ENCODE measurements at places on chromosomes 3 and 15.

DNA sequence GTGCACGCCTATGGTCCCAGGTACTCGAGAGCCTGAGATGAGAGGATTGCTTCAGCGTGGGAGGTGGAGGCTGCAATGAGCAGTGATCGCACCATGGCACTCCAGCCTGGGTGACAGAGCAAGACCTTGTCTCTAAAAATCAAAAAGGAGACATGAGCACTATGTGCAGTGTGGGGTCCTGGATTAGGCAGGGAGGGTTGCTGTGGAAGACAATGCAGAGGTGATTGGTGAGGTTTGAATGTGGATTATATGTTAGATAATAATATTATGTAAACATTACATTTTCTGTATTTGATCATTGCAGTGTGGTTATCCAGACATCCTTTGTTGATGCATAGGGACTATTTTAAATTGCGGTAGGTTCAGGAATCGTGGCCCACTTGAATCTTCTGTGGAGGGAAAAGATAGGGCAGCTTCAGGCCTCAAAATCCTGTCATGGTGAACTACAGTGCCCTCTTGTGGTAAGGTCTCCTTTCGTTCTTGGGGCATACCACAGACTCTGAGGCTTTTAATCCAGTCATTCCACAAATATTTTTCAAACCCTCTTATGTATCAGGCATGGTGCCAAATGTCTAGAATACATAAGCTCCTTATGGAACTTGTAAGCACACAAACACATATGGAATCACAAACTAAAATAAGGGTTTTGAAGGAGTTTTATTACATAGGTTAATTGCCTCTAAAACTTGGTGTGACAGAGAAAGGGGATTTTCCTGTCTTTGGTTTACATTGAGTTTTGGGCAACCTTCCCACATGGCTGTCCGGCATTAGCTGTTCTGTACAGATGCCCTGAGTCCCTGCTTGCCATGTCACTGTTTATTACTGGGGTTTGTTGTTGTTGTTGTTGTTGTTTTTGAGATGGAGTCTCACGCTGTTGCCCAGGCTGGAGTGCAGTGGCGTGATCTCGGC lies 37.7 kb downstream of the GPD1L start:
- peak; percentile 38 for DNase-seq

DNA sequence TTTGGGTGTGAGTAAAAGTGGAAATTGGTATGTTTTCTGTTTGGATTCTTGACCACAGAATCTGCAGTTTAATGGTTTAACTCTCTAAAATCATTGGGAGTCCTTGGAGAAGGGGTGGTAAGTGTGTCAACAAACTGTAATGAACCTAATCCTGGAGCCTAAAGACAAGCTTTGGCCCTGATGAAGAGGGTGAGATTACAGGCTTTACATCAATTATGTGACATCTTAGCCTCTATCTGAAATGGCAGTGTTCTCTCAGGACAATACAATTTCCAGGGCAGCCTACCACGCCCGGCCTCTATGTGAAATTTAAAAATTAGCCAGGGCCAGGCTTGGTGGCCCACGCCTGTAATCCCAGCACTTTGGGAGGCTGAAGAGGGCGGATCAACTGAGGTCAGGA lies 4.3 kb upstream of the PKM start:
- no peak for DNase-seq

GRCh38 chr3:11212299-11212608 lies 58.0 kb downstream of the HRH1 start:
- DNase-seq = no peak

DNA sequence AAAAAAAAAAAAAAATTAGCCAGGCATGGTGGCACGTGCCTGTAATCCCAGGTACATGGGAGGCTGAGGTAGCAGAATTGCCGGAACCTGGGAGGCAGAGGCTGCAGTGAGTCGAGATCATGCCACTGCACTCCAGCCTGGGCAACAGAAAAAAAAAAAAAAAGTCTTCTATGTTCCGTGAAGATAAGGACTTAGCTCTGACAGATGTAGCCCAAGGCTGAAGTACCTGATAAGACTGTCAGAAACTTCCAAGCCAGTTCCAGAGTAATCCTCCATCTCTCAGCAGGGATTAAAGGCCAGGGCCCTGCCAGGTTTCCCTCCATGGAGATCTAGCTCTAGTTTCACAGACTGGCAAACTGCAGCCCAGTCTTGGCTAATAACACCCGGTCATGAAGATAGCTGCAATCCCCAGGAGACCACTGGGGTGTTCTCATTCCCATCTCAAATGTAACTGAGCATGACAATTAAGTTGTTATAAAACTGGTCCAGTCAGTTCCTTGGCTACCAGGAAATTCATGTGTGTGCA lies 8.5 kb downstream of the CDCP1 start:
- DNase-seq = no peak

GRCh38 chr15:81926981-81927380 lies 118.8 kb downstream of the MEX3B start:
- no peak for DNase-seq

DNA sequence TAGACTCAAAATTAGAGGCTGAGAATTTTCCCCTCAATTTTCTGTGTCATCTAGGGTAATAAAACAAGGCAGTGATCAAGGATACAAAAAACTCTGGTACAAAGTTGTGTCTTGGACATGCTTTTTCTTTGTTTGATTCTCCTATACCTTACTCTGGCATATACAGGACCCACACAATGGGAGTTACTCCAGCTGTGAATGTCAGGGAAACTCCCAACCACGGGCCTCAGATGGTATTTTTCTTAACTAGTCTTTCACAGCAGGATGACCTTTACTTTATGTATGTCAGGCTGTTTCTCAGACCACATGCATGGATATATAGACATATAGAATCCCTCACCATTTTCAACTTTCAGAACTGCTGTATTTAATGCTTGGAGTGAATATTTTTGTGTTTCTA lies 41.3 kb downstream of the FEZF2 start:
- no peak for DNase-seq

DNA sequence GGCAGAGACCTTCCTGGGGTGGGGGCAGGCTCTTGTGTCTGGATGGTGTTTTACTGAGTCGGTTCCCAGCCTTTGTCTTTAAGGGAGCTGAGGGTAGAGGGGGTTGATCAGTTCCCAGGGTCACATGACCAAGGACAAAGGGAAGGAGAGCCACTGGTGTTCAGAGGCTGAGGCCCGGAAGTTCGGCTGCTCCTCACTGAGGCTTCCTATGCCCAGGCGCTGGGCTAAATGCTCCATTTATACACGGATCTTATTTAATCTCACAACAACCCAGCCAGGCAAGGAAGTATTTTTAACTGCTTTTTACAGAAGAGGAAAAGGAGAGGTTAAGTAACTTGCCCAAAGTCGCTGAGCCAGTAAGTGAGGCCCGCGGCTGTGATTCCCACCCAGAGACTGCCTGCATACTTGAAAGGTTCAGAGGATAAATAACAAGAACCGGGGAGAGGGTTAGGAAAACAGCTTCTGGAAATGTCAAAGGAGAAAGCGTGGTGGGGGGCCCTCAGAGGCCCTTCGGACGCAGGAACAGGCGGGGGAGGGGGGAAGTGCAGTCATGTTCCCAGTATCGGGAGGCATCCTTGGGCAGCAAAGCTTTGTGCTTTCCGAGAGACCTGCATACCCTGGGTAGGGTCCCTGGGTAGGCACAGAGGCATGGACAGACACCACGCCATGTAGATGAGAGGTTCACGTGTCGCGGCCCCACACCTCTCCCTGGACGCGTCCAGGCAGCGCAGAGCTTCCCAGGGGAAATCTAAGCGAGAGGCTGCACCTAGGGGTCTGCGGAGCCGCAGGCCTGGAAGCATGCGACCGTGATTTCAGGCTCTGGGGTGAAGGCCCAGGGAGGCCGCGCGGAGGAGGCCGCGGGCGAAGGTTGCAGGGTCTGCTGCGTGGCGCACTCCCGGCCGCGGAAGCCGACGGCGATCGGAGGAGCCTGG lies 21.3 kb downstream of the EPHB3 start:
- DNase-seq = no peak

DNA sequence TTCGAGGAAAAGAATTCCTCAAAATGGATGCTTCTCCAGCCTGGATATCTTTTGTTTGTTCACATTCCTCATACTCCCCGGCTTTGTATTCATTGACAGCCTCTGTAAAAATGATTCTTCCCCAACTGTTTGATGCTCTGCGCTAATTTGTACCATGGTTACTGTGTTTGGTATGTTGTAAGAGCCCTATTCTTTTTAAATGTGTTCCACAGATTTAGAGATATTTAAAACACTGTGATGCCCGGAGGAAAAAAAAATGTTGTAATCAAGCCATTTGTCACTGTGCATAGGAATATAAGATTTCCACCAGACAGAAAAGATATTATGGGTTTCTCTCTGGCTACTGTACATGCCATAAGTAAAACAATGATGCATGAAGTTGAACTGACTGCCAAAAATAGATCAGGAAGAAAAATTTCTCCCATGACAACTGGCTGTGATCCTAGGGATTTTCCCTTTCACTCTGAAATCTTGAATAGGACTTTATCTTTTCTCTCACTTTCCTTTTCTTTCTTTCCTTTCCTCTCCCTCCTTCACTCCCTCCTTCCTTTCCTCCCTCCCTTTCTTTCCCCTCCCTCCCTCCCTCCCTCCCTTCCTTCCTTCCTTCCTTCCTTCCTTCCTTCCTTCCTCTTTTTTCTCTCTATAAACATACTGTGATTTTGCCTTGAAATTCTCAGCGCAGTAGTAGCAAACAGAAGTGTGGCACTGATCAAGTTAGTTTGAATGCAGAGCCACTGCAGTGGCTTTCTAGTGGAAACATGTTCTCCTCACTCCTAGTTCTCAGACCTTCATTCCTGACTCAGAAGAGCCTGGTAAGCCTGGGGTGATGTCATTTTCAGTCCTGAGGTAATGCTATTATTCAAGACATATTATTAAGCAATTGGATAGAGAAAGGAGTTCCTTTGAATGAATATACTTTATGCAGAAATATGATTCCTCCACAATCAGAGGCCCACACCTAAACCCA lies 254.9 kb upstream of the TBL1XR1 start:
- no peak for DNase-seq

DNA sequence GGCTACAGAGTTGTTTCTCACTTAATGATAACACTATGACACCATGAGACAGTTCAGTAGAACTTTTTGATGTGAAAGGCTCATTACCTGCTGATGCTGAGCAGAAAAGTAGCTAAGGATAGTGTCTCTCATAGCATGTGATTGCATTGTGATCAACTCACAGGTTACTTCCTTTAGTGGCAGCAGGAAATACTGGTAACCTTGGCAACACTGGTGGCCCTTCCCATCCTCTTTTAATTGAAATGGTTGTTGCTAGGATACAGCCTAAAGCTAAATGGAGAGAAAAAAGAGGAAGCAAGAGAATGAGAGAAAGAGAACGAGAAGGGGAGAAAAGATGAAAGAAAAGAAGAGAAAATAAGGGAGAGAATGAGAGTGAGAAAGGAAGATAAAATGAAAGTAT lies 204.7 kb upstream of the GAP43 start:
- DNase-seq = no peak

DNA sequence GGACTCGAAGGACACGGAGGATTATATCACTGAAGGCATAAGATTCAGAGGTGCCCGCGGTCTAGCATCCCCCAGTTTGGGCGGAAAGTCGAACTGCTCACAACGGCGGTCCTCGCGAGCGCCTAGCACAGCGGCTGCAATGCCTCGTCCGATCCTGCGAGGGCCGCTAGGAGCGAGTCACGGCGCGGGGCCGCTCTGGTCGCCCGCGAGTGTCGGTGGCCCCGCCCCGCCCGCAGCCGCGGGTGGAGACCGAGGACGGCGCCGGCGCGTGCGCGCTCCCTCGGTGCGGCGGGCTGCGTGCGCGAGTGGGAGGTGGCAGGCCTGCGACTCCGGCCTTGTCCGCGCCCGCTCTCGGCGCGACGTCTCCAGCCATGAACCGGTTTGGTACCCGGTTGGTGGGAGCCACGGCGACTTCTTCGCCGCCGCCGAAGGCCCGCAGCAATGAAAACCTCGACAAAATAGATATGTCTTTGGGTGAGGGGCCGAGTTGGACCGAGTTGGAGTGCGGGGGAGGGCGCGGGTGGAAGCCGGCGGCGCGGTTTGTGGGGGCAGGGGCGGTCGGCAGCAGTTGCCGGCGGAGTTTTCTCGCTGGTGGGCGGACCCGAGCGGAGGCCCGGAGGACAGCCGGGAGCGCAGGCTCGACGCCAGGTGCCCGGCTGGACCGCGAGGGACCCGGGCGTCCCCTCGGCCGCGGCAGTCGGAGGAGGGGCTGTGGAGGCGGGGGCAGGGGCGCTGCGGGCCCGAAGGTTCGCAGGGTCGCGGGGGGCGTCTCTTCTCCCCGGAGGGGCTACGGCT lies at the start of gene FYTTD1:
TSS of gene FYTTD1 (plus strand) at position 283 of the 795 bp plus-strand sequence. CDS start at position 372, 89 bp downstream.
- DNase-seq = peak; percentile 90

DNA sequence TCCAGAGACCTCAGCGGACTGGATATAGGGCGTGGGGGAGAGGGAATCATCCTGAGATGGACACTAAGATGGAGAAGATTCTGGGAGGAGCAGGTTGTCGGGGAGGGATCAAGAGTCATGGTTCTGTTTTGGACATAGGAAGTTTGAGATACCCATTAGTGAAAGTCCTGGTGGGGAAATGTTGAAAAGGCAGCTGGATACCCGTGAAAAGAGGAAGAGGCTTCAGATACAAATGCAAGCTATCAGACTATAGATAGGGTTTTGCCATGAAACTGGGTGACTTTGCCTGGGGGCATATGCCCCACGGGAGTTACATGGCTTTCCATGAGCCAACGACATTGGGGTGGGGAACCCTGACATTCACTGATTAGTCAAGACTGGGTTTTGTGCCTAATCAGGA lies 1.1 kb upstream of the GPR62 start:
- no peak for DNase-seq

GRCh38 chr15:27231811-27232210 lies 260.8 kb downstream of the GABRG3 start:
- DNase-seq = no peak

GRCh38 chr15:31435912-31436628 lies 109.4 kb downstream of the KLF13 start:
- DNase-seq = peak; percentile 40

- DNase-seq = no peak
Measured at GRCh38 chr3:62888180-62888579, 13.0 kb upstream of the CADPS start.

DNA sequence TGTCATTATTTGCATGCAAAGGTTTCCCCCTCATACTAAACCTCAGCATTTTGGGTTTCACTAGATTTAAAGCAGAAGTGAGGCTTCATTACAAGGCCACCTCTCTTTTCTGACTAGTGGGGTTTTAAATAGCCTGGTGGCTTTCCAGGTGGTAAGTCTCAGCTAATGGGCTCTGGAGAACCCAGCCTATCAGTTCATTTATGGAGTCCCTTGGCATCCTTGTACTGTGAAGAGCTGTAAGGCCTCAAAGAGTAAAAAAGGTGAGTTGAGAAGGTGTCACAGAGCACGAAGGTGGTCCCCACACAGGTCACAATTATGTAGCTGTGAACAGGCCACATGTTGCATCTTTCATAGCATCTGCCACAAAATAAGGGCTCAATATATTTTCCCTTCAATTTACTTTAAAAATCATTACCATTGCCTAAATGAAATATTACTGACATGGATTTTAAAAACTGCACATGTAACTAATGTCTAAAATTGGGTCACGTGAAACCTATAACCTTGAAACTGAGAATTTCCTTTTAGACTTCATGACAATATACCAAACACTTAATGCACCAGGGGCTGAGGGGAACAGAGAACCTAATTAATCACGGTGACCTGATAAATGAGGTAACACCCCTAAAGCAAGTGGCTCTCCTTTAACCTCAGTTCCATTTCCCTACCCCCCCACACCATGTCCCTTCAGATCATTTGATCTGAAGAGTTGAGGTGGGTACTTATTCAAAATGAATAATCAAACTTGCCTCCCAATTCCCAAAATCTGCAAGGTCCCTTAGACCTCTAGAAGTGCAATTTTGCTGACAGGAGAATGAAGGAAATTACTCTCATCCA lies 1.3 kb downstream of the NGLY1 start:
- no peak for DNase-seq

- DNase-seq = no peak
Measured at GRCh38 chr15:99955181-99955525, 221.9 kb upstream of the LYSMD4 start.
